Stimulated activated CD4-positive, alpha-beta T cell treated with anti-CD3 and anti-CD28 coated beads, TNF-alpha, amount 100 ng/mL, for 24 hours (primary cell): ENCODE measurements at places on chromosomes 13 and 19.

DNA sequence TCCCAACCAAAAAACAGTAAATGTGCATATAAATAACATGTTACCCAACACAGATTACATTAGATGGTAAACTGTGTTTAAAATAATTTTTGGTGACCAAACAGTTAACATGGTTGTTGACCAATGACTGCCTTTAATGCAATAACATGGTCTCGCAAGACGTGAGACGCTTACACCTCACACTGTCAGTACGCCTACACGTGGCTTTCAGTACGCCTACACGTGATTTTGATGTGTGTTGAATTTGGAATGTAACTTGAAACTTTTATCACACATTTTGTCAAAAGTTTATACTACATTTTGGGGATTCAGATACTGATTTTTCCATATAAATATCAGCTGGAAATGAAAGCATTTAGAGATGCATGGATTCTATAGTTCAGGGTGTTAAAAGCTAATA lies 32.0 kb downstream of the SLC7A9 start:
- DNase-seq, result no peak

DNA sequence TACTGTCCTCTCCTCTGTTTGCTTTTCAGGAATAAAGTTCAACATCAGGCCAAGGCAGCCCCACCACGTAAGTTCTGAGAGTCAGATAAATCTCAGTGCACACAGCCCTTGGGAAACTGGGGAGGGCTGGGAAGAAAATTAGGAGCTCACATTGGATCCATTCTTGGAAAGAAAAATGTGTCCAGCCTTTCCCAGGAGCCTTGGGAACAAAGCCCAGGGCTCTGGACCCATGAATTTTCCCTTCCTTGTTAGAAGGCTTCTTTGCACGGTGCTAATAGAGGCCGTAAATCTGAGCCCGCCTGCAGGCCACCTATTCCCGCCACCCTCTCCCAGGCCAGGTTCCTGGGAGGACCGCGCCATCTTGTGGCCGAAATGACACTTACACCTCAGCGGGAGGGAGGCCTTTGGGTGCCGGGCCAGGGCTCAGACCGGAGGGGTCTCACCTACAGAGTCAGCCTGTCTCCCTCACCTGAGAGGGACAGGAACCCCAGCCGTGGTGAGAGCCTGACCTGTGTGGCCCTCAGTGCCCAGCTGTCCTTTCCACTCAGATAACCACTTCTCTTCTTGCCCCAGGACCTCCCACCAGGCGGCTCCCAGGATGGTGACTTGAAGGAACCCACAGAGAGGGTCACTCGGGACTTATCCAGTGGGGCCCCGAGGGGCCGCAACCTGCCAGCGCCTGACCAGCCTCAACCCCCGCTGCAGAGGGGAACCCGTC lies 25.1 kb upstream of the KCTD15 start:
- peak; percentile 73 for DNase-seq

DNA sequence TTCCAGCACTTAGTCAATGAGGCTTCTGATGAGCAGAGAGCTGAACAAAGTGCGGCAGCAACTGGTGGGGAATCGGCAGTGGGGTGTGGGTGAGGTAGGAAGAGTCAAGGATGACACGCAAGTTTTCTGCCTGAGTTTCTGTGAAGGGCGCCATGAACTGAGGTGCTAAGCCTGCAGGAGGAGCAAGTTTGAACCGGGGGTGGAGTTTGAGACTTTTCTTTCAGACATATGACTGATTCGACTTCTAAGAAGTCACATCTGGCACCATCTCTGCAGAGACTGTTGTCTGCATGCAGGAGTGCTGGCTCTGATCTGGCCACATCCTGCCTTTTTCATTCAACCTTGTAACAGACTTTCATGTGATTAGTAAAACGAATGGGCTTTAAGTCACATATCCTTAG lies 14.8 kb upstream of the GPI start:
- peak; percentile 51 for DNase-seq

DNA sequence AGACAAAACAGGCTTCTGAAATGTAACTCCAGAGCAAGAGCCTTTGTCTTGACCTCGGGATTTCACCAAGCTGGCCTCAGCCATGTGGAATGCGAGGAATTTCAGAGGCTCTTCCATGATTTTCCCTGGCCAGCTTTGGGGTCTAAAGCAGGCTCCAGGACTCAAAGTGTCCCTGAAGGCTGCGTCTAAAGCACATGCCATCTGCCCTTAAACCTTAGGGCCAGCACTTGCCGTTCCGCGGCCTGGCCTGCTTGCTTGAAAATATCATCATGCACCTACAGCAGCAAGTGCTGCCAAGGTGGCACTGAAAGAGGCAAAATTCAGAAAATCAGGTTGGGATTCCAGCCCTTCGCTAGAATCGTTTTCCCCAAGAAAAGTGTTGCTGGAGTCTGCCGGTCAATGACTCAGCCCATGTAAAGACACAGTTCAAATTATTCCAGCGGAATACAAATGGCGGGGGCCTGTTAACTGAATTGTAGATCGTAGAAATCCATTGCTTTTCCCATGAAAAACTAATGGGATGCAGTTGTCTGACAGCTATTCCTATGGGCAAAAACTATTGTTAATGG lies 105.7 kb upstream of the RAP2A start:
- no peak for DNase-seq

DNA sequence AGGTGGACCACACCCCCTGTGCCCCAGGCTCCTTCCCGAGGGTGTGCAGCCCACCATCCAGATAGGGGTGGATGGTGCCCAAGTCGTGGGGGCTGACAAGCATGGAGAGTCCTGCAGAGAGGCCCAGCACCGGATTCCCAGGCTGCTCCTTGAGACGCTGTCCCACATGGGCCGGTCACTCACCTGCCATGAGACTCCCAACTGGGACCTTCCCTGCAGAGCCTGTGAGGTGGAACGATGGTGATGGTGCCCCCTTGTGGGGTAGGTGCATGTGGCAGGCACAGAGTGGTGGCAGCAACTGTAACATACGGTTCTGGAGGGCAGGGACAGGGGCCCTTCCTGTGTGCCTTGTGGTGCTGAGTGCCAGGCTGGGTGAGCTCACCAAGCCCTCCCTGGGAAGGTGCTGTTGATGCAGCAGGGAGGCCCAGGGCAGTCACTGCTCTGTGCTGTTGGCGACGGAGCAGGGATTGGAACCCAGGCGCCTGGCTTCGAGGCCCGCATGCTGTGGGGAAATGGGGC lies 33.1 kb downstream of the PPP1R37 start:
- DNase-seq, result peak; percentile 46

DNA sequence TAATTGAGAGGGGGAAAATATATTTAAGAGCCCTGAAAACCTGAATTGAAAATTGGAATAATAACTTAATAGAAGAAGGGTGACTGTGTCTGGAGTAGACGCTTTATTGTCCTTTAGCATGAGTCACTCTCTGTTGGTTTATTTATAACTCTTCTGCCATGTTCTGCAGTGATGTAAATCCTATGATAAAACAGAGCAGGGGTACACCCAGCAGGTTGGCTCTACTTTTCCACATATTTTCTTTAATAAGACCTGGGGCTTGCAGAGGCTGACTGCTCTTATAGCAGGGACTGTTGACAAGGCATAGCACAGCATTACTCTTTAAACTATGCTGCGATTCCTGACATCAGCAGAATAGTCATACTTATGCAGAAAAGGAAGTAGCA lies 389.9 kb upstream of the PCDH9 start:
- no peak for DNase-seq

DNA sequence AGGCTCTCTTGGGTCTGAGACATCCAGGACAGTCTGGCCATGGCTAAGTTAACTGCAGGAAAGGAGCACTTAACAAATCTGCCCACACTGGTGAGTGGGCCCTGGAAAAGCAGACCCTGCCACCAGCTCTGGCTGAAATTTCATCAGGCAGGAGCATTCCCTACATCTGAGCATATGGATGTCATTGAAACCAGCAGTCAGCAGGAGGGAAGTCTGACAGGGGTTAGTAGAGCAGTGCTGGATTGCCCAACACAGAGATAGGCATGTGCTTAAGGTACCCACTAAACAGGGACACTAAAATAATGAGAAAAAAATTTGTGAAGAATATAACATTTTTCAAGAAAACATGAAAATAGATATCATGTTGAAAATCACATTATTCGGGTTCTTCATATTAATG lies 13.6 kb upstream of the ACOD1 start:
- DNase-seq, result no peak

GRCh38 chr13:30346153-30346788 lies 38.9 kb upstream of the KATNAL1 start:
- DNase-seq, result peak; percentile 61

DNA sequence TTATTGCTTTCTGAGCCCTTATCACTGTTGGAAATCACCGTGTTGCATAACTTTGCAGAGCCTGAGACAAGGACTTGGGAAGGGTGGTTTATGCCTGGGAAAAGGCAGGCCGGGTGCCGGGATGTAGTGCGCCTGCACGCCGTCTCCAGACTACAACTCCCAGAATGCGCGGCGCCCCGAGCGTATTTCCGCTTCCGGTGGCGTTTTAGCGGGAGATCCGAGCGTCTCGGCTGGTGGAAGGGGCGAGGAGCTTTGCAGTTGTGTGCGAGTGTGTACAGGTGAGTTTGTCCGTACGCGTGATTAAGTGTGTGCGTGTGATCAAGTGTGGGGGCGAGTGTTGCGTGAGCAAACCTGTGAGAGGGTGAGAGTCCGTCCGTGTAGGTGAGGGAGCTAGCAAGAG lies 75.4 kb downstream of the PEG3 start:
- DNase-seq, result peak; percentile 26

DNA sequence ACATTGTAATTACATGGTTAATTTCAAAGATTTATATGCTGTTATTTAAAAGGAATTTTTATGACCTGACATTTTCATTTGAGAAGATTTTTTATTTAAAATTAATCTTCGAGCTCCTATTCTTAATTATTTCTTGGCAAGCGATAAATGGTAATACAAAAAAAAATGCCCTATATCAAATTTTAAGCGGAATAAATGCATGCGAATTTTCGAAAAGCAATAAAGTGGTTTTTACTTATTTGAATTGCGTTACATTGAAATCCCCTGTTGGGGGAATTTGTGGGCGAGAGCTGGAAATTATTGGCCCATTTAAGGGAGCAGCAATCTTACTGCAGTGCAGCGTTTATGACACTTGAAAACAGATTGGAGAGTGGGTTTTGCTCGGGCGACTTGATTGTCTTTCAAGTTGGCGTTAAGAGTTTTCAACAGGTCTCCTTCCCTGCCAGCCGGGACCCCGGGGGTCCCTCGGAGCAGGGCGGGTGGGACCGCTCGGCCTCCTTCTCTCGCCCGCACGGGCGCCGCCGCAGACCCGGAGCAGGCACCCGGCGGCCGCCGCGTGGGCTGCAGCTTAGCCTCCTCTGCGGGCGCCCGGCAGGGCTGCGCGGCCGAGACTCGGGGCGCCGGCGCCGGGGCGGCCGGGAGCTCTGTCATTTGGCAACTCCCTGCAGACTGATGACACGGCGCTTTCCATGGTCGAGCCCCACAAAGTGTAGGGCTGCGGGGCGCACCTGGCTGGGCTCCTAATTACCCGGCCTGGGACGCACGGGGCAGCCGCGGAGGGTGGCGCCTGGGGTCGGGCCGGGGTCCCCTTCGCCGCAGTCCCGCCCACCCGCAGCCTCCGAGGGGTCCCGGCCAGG lies 255.1 kb upstream of the SOX21 start:
- peak; percentile 34 for DNase-seq

DNA sequence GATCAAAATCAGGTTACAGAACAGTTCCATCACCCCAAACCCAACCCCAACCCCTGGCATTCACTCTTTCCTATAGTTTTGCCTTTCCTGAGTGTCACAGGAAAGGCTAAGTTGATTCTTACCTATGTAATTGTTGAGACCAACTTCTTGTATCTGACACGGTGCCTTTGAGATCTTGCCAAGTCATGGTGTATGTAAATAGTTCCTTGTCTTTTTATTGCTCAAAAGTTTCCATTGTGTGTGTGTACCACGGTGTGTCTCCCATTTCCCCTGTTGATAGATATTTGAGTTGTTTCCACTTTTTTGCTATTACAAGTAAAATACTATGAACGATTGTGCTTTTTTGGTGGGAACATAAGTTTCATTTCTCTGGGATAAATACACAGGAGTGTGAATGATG lies 3.3 kb upstream of the IGFL2 start:
- DNase-seq, result no peak

DNA sequence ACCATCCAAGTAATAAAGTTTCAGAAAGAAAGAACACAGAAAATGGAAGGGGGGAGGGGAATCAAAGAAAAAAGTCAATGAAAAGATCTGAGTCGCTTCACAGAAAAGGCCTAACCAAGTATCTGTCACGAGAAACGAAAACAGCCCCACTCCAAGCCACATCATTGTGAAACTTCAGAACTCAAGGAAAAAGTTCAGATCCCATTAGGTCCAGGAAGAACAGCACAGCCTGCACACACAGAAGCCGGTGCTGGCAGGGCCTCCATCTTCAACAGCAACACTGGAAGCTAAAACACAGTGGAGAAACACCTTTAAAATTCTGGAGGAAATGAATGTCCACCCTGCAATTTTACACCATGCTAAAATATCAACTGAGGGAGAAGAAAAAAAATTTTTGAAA lies 8.0 kb downstream of the STK24 start:
- no peak for DNase-seq

- DNase-seq, result no peak
Measured at GRCh38 chr19:47523473-47523872, 8.6 kb upstream of the NAPA start.

GRCh38 chr13:46639033-46639981 lies 86.3 kb downstream of the LRCH1 start:
- no peak for DNase-seq

- DNase-seq, result no peak
Measured at GRCh38 chr13:74644229-74644628, 510.0 kb upstream of the KLF12 start.

- DNase-seq, result no peak
Measured at GRCh38 chr19:13152356-13152973, 2.3 kb downstream of the IER2 start.

DNA sequence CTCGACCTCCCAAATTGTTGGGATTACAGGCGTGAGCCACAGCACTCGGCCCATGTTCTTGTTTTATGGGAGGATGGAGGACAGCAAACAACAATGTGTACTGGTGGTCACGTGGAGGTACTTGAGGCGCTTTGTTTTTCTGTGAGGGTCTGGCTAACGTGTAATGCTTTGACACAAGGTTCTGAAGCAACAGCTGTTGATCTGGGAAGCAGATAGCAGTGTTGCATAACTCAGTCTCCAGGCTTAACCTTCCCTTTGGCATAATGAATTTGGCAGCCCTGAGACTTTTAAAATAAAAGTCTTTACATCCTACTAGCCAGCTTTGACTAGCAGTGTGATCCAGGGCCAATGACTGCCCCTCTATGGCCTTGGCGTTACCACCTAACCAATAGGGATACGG lies 6.9 kb upstream of the ZNF580 start:
- DNase-seq, result no peak

DNA sequence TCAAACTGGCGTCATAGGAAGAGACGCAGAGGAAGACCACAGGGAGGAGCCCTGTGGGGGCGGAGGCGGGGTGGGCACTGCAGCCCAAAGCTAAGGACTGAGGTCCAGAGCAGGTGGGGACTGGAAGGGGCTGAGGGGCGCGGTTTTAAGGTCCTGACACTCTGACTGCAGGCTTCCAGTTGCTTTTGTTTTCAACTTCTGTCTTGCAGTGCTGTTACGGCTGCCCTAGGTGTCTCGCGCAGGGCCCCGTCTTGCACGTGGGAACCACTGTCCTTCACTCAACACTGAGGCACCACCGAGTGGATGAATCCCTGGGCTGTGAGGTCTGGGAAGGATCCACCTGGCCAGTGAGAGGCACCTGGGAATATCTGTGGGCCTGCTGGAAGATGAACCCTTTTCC lies 76.0 kb downstream of the TEX29 start:
- DNase-seq, result no peak
